ENCODE measurements at places on chromosomes 13 and 19.

GRCh38 chr19:3057275-3057714 lies 5.0 kb downstream of the TLE5 start:
- DNase-seq = no peak

- no peak for DNase-seq
Measured at GRCh38 chr13:53340505-53341143, 312.0 kb downstream of the OLFM4 start.

- DNase-seq = peak; percentile 3
Measured at GRCh38 chr13:42272115-42272803, at the start of gene AKAP11. TSS of gene AKAP11 (plus strand) at chr13:42272152. CDS start at chr13:42286349, 14,197 bp downstream.

DNA sequence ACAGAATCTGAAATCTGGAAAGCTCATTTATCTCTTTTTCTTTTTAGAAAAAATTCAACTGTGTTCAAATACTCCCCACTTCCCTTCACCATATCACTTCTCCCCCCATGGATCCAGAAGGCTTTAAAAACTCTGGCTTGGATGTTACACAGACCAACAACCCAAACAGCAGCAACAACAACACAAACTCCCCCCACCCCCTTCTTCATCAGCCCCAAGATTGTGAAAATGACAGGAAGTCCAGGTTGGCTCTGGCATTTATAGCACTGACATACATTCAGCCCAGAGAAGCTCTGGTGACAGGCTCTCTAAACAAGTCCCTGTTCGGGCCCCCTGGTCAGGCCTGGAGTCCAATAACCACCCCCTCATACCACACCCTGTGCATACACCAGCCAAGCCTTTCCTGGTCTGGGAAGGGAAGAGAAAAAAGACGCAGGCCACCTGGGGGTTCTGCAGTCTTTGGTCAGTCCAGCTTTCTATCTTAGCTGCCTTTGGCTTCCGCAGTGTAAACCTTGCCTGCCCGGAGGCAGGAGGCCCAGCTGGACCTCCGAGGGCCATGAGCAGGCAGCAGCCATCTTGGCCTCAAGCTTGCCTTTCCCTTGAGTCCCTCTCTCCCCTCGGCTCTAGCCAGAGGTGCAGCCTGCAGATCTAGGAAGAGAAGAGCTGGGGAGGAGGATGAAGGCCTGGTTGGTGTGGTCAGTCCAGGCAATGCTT lies 6.8 kb downstream of the CDX2 start:
- no peak for DNase-seq

DNA sequence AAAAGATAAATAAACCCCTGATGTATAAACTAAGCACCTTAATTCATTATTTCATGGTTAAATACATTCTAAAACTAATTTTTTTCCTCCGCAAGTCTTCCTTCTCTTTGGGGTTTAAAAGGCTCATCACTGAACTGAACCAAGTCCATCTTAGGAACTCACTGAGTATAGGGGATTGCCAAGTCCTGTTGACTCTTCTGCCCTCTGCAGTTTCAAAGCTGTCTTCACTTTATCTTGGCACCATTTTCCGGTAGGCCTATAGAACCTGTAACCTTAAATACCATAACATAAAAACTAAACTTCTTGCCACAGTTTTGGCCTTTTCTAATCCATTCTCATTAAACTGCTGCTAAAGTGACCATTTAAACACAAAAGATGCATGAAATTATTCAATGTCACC lies 66.5 kb upstream of the USPL1 start:
- no peak for DNase-seq

DNA sequence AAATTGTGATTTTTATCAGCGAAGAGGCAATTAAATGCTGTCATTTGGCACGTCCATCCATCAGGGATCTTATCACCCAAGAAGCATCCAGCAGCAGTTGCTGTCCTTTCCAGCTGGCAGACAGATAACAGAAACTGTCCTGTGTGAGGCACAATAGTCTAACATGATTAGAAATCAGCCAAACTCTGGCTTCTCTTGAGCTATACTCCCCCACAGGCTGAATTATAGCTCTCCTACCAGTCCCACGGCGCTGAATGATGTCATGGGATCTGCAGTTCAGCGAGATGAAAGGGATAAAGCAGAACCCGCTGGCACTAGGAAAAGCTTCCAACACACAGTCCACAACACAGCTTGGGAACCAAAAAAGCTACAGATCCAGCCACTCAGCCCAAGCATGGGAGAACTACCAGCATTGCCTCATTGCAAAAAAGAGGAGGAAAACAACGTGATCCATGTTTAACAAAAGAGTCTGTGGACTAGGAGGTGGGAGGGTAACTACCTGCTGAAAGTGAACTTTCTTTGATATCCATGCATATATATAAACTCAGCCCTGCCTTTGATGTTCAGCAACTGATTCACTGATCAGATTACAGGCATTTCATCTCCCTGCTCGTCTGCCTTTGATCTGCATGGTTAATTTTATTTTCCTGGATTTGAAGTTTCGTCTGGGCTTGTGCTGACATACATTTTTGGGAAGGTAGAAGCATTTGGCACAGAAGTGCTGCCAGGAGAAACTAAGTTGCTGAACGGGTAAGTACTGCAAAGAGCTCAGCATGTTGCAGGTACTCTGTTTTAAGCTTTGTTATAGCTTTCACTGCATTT lies at the start of gene TNFRSF19:
TSS of gene TNFRSF19 (plus strand) at position 314 of the 822 bp plus-strand sequence. CDS start 19,772 bp downstream, outside the sequence.
- DNase-seq = no peak

DNA sequence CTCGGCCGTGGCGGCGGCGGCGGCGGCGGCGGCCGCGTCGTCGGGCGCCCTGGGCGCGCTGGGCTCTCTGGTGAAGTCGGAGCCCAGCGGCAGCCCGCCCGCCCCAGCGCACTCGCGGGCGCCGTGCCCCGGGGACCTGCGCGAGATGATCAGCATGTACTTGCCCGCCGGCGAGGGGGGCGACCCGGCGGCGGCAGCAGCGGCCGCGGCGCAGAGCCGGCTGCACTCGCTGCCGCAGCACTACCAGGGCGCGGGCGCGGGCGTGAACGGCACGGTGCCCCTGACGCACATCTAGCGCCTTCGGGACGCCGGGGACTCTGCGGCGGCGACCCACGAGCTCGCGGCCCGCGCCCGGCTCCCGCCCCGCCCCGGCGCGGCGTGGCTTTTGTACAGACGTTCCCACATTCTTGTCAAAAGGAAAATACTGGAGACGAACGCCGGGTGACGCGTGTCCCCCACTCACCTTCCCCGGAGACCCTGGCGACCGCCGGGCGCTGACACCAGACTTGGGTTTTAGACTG lies 1.7 kb downstream of the SOX1 start:
- no peak for DNase-seq

DNA sequence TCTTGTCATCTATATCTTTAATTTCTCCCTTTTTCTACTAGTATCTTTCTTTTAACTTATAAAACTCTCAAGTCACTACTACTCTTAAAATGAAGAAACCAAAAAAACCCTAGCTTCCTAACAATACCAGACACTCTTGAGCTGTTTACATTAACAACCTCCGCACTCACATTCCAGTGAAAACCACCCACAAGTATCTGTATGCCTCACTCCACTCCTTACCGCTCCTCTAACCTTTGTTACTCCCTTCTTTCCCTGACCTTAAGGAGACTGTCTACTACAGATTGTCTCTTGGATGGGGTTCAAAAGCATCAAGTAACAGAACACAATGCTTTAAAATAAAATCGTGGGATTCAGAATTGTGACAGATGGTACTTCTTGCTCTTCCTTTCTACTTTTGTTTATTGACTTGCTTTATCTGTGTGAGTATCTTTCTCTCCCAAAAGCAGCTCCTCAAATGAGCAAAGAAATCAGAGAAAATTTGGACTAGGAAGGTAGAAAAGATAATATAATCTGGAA lies 110.0 kb upstream of the FBXL3 start:
- DNase-seq = no peak

- no peak for DNase-seq
Measured at GRCh38 chr19:45235485-45235884, 9.7 kb downstream of the EXOC3L2 start.

DNA sequence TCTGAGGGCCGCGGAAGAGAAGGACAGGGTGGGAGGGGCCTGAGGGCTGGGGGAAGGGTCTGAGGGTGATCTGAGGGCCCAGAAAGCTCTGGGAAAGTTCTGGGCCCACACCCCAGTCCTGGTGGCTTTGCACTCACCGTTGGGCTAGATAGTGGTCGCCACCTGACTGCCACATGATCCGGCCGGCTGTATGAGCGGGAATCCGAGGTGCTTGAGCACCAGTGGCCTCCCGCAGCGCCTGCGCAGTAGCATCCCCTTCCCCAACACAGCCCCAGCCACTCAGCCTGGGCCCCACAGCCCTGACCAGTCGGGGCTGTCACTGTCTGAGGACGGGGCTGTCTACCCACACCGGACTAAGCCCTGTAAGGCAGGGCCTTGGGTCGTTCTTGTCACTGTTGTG lies 15.0 kb downstream of the PRODH2 start:
- no peak for DNase-seq

DNA sequence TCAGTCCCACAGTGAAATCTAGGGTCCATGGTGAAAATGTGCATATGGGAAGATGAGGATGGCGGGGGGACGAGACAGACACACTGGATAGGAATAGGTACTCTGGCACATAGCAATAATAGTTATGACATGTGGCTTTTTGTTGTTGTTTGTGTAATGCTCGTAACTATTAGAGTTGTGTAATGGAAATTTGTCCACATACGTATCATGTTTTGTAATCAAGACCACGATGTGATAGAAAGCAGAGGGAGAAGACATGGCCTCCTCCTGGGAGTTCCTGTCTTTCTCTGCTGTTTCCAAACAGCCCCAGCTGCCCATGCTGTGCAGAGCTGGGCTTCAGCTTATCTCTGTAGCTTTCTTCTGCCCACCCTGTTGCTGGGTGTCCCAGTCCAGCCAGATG lies 185.3 kb upstream of the TMTC4 start:
- no peak for DNase-seq
